ENCODE measurements at places on chromosomes 16 and 17.

- DNase-seq: no peak
Measured at GRCh38 chr17:29022074-29022473, 16.2 kb upstream of the SEZ6 start.

GRCh38 chr17:34569591-34569990 lies 9.8 kb upstream of the TMEM132E start:
- no peak for DNase-seq

GRCh38 chr16:52991572-52991971 lies 61.1 kb downstream of the CHD9NB start:
- no peak for DNase-seq

DNA sequence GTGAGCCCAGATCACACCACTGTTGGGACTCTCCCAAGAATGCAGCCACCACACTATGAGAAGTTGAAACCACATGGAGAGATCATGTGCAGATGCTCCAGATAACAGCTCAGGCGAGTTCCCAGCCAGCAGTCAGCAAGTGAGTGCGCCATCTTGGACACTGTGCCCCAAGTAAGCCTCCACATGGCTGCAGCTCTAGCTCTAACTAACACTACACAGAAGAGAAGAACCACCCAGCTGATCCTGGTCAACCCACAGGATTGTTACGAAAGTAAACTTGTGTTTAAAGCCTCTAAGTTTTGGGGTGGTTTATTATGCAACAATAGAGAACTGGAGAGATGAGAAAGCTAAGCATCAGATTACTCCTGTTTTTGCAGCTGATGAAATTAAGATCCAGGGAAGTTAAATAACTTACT lies 25.8 kb downstream of the SLC38A7 start:
- no peak for DNase-seq

- no peak for DNase-seq
Measured at GRCh38 chr17:50899005-50899460, 32.9 kb upstream of the TOB1 start.

All from right kidney (tissue), 9 donors.